ENCODE measurements at places on chromosomes 13 and 19.

DNA sequence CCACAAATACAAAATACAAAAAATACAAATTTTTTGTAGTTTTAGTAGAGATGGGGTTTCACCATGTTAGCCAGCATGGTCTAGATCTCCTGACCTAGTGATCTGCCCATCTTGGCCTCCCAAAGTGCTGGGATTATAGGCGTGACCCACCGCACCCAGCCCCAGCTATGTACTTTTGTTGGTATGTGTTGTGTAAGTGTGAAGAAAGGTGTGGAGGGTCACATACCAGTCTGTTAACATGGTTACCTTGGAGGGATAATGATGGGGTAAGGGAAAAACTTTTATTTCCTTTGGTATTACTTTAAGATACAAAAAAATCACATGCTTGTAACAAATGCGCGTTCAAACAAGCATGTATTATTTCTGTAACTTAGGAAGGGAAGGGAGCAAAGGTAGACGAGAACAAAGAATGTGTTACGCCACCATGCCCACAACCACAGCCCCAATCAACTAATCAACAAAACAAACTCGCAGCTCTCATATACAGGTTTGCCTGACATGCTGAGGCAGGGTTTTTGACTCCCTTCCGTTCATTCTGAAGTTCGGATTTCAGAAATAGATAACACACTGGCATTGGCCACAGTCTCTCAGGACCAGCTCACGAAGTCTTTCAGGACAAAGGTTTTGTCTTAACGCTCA lies 13.5 kb upstream of the VWA8 start:
- no peak for DNase-seq

DNA sequence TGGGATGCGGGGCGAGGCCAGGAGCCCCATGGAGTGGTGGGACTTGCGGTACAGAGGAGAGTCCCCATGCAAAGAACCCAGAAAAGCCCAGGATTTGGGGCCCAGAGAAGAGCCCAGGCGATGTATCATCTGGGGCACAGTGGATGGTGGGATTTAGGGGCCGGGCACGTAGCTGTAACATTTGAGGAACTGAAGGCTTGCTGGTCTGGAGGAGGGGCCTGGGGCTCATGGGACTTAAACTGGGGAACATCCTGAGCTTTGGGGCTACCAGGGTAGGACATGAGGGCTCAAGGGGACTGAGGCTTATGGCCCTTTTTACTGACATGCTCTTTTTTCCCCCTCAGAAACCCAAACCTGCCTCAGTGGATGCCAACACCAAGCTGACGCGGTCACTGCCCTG lies 13.5 kb downstream of the MED25 start:
- DNase-seq: no peak

DNA sequence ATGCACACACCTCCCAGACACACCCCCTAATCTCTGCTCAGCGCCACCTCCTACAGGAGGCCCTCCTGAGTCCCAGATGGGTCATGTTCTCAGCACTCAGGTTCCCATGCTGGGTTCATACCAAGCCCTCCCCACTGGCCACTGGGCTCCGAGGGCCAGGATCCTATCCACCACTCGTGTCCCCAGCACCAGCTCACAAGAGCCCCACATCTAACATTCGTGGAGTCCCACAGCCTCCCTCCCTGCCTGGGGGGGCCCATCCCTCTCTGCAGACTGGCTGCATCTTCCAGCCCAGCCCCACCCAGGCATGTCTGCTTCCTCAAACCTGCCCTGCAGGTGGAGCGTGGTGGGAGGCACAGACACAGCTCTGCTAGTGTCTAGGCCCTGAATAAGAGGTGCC lies 227.4 kb downstream of the TUBA3C start:
- DNase-seq: no peak

DNA sequence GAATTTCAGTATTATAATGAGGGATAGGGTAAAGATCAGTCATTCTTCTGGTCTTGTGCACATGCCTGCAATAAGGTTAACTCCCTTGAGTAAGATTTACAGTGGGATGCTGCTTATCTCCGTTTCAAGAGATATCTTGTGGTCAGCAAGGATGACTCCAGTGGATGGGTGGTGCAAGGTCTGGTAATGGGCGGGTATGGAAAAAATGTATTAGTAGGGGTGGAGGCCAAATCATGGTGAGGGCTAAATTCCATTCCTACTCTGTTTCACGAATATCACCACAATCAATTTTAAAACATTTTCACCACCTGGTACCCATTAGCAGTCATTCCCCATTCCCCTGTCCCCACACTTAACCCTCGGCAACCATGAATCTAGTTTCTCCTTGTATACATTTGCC lies 40.6 kb downstream of the CCDC122 start:
- DNase-seq: no peak

DNA sequence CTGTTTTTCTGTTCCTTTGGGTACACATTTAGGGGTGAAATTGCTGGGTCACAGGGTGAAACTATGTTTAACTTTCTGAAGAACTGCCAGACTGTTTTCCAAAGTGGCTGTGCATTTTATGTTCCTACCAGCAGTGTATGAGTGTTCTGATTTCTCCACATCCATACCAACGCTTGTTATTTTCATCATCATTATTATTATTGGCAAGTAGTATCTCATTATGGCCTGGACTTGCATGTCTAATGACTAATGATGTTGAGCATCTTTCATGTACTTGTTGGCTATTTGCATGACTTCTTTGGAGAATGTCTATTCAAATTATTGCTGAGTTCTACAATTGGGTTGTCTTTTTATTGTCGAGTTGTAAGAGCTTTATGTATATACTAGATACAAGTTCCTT lies 321.8 kb upstream of the HTR2A start:
- no peak for DNase-seq

GRCh38 chr13:104204177-104204576 lies 1138.0 kb upstream of the SLC10A2 start:
- no peak for DNase-seq

DNA sequence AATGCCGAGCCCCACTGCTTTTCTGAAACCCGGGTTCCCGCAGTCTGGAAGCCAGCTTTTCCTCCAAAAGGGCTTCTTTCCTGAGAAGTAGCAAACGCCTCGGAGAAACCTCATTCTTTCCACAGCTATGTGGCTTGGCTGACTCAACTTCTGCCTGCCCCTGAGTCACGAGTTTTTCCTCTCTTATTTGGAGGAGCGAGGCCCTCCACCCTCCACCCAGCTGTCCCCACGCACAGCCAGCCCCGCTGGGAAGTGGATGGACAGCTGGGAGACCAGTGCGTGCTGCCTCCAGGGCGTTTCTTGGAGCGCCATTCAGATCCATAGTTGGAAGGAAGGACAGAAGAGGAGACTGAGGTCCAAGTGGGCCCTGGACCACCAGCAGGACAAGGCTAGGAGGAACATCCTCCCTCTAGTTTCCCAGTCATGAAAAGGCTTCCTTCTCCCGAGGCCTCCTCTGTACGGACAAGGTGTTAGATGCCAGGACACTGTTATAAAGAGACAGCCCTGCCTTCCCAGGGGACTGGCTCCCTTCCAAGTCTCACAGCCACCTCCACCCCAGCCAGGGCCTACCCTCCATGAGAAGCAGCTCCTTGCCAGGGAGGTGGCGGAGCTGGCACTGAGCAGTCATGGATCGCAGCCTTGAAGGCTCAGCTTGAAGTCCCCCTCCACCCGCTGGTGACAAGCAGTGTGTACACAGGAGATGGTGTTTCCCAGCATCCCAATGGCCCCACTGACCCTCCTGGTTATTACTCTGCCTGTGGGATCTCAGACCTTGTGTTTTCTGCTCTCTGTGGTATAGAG lies 2.5 kb upstream of the PLEKHF1 start:
- DNase-seq: peak; percentile 91

DNA sequence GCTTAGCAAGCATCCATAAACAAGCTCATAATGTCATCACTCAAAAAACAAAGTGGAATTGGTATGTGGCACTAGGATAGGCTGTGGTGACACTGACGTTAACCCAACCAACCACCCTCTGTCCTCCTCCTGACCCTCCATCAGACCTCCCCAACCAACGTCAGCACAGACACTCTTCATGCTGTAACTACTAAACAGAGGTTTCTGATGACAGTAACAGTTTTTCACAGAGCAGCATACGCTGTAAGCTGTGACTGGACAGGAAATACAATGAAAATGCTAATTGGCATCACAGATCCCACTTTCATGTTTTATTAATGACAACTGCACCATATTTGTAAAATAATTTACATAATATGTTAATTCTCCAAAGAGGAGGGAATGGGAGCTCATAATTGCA lies 238.0 kb downstream of the IRS2 start:
- no peak for DNase-seq

- DNase-seq: no peak
These were observed 530 bp downstream of the FOXA3 start for GRCh38 chr19:45864629-45865082.

GRCh38 chr13:98506322-98506721 lies 70.6 kb downstream of the STK24 start:
- no peak for DNase-seq

DNA sequence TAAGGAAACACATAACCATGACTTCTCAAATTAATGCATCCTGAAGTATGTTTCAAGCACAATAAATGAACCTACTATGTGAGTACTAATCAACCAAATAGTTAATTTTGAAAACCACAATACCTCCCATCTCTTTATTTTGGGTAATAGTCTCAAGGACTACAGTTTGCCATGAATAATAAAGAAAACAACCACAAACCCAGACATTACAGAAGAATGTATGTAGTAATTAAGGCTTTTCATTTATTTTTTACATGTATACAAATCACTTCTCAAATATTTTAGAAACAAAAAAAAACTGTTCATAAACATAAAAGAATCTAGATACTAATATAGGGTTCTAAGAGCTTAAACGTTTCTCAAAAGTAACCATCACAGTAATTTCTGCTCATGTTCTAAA lies 6.8 kb downstream of the KATNAL1 start:
- no peak for DNase-seq

- DNase-seq: no peak
These were observed 10.7 kb downstream of the CARM1 start for GRCh38 chr19:10882108-10882457.
